ENCODE measurements at places on chromosomes 13 and 19.

DNA sequence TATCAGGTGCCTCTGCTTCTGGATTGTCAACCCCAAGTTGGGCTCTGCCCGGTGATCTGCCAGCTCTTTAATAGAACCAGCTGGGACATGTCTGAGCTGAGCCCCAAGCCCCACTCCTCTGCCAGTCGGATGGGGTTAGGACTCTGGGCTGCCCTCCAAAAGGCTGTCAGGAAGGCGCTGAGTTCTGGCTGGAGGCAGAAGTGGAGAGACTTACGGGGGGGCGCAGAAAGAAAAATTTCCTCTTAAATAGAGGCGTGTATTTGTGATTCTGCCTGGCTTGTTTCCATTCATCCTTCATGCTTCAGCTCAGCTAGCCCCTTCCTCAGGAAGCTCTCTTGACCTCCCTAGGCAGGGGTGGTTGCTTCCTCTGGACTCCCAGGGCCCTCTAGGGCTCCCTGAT lies 985 bp upstream of the KCNK6 start:
- no peak for DNase-seq

GRCh38 chr13:92901739-92902138 lies 324.9 kb upstream of the GPC6 start:
- DNase-seq = no peak

DNA sequence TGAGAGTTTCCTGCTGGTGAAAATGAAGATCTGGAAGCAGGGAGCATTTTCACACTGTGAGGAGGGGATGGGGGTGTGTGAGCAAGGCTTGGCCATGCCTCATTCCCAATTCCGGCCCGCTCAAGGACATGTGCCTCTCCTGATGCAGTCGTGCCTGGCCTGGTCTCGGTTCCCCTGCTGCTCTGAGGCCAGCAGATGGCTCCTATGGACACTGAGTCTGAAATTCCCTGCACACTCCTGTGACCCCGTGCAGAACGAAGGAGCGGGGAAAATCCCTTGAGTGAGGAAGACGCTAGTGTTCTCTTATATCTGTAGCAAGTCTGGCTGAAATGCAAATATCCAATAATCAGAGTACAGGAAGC lies 363 bp upstream of the ZNF763 start:
- no peak for DNase-seq

GRCh38 chr13:27023385-27024073 lies 148.1 kb downstream of the USP12 start:
- DNase-seq = no peak

DNA sequence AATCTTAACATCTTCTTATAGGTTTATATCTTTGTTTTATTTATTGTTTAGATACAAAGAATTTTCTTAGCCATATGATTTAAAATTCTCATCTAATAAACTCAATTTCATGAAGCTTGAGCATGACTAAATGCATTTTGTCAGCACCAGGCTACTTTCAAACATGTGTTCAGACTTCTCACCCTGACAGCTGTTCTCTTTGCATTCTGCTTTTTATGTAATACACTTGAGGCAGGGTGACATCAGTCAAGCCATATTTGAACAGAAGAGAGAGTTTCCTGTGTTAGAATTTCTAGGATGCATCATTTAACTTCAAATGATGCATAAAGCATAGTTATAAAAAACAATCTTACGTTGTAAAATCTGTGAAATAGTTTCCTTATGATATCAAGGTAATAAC lies 1295.1 kb upstream of the PCDH20 start:
- DNase-seq = no peak

DNA sequence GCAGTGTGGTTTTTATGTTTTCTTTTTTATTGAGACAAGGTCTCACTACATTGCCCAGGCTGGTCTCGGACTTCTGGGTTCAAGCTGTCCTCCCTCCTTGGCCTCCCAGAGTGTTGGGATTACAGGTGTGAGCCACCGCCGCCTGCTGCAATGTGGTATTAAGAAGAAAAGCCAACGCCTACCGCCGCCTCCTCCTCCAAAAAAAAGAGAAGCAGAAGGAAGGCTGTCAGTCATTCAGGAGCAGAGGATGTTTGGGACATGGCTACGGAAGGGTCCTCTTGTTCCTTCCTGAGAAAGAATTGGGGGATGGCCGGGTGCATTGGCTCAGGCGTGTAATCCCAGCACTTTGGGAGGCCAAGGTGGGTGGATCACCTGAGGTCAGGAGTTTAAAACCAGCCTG lies 1.2 kb downstream of the PPP1R37 start:
- DNase-seq = no peak

- no peak for DNase-seq
Observed at GRCh38 chr19:43809762-43810696, 7.8 kb upstream of the LYPD5 start.

DNA sequence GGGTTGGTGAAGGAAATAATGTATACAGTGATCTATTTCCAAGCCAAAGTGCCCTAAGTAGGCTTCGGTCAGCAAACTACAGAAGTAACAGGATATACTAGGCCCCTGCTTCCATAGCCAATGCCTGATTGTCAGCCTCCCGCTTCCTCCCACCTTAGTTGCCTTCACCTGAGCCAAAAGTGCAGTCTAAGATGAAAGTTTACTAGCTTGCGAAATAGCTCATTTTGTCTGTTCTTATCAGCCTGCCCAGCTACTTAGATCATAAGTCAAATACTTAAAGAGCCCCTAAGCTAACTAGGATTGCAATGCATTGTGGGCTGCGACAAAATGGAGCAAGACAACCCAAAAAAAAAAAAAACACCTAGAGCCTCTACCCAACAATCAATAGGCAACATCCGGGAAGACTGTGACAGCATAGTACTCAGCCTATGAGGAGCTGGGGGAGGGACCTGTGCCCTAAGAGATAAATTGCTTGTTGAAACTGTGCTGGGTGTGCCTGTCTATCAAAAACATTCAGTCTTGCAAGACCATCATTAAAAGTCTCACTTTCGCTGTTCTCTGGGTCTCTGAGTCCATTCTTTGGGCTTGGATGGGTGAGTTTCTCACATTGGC lies 454.7 kb upstream of the TSHZ3 start:
- no peak for DNase-seq

DNA sequence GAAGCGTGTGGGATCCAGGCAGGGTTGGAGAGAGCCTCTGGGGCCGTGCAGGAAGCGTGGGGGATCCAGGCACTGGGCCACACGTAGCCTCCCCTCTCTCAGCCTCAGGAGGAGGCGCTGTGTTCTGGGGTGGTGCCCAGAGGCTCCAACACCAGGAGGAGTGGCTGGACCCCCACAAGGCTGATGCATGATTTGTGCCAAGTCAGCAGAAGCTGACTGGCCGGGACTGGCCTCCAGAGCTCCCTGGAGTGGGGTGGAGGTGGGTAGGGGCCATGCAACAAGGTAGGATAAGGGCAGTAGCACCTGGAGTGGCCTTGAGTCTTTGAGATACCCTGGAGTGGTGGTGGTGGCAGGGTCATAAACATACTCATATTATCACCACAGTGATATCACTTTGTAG lies 75.3 kb downstream of the ERICH6B start:
- no peak for DNase-seq

- DNase-seq = no peak
Observed at GRCh38 chr13:72920097-72920496, 138.2 kb downstream of the PIBF1 start.

DNA sequence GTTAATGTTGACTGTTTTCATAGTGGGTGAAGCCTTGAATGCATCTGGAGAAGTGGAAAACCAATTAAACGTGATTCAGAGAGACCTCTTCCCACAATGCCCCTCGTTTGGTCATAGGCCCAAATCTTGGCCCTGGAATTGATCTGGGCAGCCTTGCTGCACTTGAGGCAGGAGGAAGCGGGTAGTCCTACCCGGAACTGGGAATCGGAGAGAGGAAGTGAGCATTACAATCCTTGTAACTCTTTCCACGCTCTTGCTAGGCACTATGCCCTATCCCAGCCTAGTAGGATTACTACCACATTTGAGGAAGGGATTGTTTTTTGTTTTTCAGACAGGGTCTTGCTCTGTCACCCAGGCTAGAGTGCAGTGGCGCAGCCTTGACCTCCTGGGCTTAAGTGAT lies 3.6 kb downstream of the KCNK6 start:
- DNase-seq = no peak

DNA sequence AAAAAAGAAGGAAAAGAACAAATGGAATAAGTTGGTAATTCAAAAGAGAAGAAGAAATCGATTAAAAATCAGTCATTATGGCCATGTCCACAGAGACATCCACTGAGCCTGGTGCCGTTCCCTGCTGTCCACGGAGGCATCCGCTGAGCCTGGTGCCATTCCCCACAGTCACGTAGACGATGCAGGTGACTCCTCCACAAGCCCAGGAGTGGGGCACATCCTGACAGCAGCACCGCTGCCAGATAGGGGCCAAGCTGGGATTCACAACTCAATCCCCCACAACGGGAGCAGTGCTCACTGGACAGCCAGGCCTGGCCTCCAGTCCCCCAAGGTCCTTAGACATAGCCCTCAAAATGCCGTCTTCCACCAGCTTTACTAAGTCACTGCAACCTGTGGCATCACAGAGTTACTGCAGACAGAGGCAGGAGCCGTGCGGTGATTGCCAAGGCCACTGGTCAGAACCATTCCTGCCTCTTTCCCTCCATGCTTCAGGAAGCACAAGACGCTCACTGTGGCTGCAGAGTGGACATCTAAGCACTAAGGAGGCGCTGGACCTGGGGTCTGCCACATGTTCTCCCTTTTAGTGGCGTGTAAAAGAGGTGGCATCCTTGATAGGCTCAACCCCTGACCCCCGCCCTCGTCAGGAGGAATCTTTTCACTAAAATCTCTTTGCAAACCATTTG lies 131.5 kb upstream of the SPACA7 start:
- no peak for DNase-seq

DNA sequence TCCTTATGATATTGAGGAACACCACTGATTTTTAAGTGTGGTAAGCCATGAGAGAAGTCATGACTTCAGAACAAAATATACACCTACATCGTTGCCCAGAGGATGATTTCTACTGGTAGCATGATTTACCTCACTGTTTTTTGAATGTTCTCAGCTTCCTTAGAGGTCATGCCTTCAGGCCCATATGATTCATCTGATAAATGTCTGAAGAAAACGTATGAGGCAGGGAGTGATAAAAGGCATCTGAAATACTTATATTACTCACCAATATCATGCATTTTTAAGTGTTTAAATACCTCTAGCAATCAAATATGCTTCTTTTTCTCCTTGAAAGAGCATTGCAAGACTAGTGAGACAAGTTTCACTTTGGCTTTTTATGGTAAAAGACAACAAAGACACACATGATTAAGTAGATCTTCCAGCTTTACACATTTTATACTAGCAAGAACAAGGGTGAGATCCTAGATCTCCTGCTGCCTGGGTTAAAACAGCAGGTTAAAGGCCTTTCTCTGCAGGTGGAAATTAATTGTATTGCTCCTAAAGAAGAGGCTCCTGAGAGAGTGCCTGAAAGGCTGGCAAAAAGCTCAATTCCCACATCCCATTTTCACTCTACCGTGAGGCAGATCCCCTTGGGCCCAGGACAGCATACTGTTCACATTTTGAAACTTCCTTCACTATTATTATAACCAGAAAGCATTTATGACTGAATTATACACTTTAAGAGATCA lies 432.4 kb downstream of the SLITRK1 start:
- no peak for DNase-seq

- DNase-seq = no peak
Observed at GRCh38 chr19:4518345-4519171, at the start of gene PLIN4. PLIN4 (minus strand) TSS chr19:4518486; CDS start chr19:4518272, 214 bp downstream.

GRCh38 chr13:42746866-42747265 lies 34.5 kb upstream of the FAM216B start:
- no peak for DNase-seq

DNA sequence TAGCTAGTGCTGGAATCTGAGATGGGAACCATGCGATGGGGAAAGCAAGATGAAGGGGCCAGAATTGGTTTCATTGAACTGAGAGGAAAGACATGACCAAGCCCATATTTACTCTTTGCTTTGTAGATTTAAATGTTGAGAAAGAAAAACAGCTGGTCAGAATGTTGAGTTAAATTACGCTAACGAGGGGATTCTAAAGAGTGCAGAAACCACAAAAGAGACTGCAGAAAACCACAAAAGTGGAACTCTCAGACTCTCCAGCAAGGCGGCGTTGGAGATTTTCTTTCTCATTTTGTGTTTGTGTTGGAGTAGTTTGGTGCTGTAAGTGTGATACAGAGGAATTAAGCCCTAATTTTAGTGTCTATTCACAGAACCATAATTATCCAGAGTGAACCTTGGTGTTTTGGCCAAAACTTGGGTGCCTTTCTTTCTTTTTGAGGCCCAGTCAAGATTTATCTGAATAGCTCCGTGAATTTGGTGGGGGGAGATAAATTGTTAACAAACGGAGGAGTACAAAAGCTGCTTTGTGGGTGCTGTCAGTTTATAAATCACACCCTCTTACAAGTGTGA lies 26.3 kb downstream of the SAE1 start:
- no peak for DNase-seq

DNA sequence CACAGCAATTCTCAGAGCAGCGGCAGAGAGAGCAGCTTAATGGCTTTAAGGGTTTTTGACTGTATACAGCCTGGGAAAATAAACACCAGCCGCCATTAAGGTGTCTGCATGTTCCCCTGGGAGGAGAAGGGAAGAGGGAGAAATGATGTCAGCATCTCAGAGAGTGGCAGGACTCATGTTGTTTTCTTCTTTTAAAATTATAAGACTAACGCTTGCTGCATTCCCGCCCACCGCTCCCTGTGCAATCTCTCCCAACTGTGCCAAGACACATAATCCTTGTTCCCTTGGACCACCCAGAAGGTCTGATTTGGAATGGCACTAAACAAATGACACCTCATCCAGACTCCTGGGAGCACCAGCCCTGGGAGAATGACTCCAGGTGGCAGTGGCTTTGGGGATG lies 27.7 kb upstream of the FAM216B start:
- DNase-seq = no peak

- peak; percentile 96 for DNase-seq
Observed at GRCh38 chr19:39397360-39398296, 6.5 kb downstream of the MED29 start.

GRCh38 chr13:102872131-102872530 lies 26.3 kb downstream of the ERCC5 start:
- no peak for DNase-seq

GRCh38 chr19:1651568-1652291 lies 685 bp downstream of the TCF3 start:
- no peak for DNase-seq

- DNase-seq = no peak
Observed at GRCh38 chr13:101949681-101950080, 452.2 kb downstream of the FGF14 start.

DNA sequence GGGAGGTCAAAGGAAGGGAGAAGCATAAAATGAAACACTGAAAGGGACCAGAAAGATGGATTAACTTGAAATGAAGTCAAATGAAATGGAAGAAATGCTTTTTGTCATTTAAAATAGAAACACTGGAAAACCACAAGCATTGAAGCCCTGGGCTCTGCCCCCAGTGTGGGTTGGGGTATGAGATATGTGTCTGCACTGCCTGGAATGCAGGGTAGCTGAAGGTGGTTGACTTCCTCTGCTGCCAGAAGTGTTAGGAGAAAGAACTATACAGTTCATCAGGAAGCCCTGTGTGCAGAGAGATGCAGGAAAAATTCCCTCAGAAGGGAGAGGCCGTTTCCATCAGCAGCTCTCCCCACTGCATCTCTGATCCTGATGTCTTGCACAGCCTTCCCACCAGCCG lies 69.2 kb downstream of the DHRS12 start:
- no peak for DNase-seq

All from stimulated activated CD4-positive, alpha-beta T cell treated with anti-CD3 and anti-CD28 coated beads, Interleukin-1b, Interleukin-23, amount 100 ng/mL, for 1 hour (primary cell).